ENCODE measurements at places on chromosomes 4 and X. TPM values are rescaled to one million over a fixed set of nuclear protein-coding genes. Genes with fewer than 3 reads are reported as not detected.

GRCh38 chr4:173231916-173232315 lies 63.3 kb downstream of the GALNT7 start:
- no peak for DNase-seq
- no peak overlapping the region for H3K27ac ChIP-seq
- no peaks in the 10 kb centered on the region for H3K27me3 ChIP-seq
- H3K36me3 ChIP-seq, result no peaks in the 10 kb centered on the region

DNA sequence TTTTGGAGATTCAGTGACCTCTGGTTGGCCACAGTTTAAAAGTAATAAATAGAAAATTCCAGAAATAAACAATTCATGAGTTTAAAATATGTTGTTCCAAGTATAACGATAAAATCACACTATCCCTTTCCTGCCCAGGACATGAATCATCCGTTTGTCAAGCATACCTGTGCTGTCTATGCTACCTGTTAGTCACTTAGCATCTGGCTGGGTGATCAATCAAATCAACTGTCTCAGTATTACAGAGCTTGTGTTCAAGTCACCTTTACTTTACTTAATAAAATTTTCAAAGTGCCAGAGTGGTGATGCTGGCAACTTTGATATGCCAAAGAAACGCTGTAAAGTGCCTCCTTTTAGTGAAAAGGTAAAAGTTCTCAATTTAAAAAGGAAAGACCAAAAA lies 979.5 kb upstream of the NDST4 start:
- DNase-seq, result no peak
- H3K4me1 ChIP-seq, result no peaks in the 10 kb centered on the region
- H3K27ac ChIP-seq, result no peak overlapping the region
- no peaks in the 10 kb centered on the region for H3K27me3 ChIP-seq

DNA sequence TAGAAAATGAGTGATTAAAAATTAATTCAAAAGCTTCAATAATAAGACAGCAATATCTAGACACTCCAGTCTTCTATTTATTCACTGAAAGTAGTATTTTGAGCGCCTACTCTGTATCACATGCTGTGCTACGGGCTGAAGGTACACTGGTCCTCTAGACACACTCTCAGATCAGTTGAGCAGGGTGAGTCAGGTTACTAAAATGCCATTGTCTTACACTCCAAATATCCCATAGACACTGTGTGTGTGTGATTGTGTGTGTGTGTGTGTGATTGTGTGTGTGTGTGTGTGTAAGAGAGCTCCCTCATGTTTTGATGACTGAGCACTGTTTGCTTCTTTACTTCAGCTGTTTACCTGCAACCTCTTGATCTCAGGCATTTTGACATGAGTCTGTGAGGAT lies 342.8 kb upstream of the BOD1L1 start:
- no peaks in the 10 kb centered on the region for H3K36me3 ChIP-seq
- no peaks in the 10 kb centered on the region for H3K4me1 ChIP-seq
- H3K27me3 ChIP-seq, result no peaks in the 10 kb centered on the region
- no peak overlapping the region for H3K4me3 ChIP-seq

- no peak overlapping the region for H3K4me3 ChIP-seq
- no peak overlapping the region for H3K27ac ChIP-seq
- H3K36me3 ChIP-seq, result no peaks in the 10 kb centered on the region
- DNase-seq, result no peak
- no peaks in the 10 kb centered on the region for H3K4me1 ChIP-seq
Measured at GRCh38 chr4:123919576-123920098, 523.0 kb downstream of the SPRY1 start.

DNA sequence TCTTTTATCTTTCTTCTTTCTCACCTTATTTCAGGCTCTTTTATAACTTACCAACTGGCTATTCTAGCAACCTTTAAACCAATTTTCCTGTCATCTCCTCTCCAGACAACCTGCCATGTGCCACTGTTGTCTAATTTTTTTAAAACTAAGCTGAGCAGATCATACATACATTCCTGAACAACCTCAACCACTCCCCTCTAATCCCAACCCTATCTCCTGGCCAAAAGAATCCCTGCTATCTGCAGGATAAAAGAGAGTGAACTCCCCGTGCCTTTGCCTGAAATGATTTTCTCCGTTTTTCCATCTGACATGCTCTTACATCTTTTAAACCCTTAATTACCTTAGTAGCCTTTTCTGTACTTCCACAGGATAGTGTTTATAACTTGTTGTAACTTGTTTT lies 35.5 kb downstream of the DCUN1D4 start:
- no peaks in the 10 kb centered on the region for H3K4me1 ChIP-seq
- no peaks in the 10 kb centered on the region for H3K36me3 ChIP-seq
- no peak for DNase-seq
- H3K4me3 ChIP-seq, result no peak overlapping the region
- no peaks in the 10 kb centered on the region for H3K27me3 ChIP-seq
- H3K27ac ChIP-seq, result no peak overlapping the region

GRCh38 chr4:6391852-6392188 lies 80.6 kb downstream of the PPP2R2C start:
- no peak for DNase-seq
- H3K27ac ChIP-seq, result no peak overlapping the region

Gene SLC34A2
- 1.2 TPM for total RNA-seq
